Diencephalon (tissue), 1 donor: ENCODE measurements at places on chromosomes 11 and 22. TPM values are rescaled to one million over a fixed set of nuclear protein-coding genes. Genes with fewer than 3 reads are reported as not detected.

The CALCB gene
- total RNA-seq, result 0.46 TPM

The FAM180B gene
- total RNA-seq, result not detected

The OR52I1 gene
- total RNA-seq, result not detected

The F2 gene
- total RNA-seq, result not detected

The MYRF gene
- 2.8 TPM for total RNA-seq

The GALNT18 gene
- 23.5 TPM for total RNA-seq

The GNB1L gene
- total RNA-seq, result 2.5 TPM

The OR52E4 gene
- not detected for total RNA-seq

The LIF gene
- total RNA-seq, result not detected

The IGHMBP2 gene
- 12.2 TPM for total RNA-seq

The RFPL2 gene
- total RNA-seq, result 2.5 TPM

The MRGPRX3 gene
- total RNA-seq, result not detected
